Spinal cord (tissue), 10 donors: ENCODE measurements at places on chromosomes 12 and 14.
A peak's percentile ranks its signal among the peaks of the same experiment; 100 is the strongest.

DNA sequence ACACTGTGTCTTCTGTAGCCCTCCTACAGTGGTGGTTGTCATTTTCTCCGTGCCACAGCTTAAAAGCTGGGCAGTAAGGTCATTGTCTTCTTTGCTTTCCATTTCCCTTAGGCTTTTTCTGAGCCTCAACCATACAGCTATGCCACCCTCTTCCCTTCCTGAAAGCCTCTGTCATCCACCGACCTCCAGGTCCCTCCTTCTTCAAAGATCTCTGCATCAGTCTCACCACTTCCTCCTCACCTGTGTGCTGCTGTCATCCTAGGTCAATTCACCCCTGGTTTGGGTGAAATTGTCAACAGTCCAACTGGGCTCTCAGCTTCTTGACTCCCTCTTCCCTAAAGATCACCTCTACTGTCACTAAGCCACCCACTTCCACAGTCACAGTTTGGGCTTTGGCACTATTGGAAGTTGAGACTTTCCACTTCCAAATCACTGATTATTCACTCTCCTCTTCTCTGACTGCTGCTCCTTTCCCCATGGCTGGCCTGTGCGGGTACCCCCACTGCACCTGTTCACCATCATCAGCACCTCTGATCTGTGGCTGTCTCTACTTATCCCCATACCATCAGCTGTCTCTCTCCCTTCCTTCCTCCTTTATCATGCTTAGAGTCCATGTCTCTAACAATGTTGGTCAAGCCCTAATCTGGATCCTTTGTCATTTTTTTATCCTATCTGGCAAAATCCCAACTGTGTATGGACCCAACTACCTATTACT is 15.5 kb upstream of the TSPAN9 start:
- no peak for DNase-seq

- peak; percentile 40 for DNase-seq
Observed at GRCh38 chr14:79044894-79045624, 874.9 kb downstream of the NRXN3 start.

DNA sequence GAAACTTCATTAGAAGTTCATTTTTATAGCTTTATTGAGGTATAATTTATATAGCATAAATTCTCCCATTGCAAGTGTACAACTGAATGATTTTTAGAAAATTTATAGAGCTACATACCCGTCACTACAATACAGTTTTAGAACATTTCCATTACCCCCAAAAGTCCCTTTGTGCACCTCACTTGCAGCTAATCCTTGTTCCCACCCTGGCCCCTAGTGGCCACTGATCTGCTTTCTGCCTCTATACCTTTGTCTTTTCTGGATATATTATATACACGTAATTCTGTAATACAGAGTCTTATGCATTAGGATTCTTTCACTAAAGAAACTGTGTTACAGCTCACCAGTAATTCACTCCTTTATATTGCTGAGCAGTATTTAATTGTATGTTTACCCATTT is 145.1 kb upstream of the DIO2 start:
- DNase-seq: peak; percentile 5

- DNase-seq: no peak
Observed at GRCh38 chr14:80988192-80988591, 32.8 kb downstream of the TSHR start.

DNA sequence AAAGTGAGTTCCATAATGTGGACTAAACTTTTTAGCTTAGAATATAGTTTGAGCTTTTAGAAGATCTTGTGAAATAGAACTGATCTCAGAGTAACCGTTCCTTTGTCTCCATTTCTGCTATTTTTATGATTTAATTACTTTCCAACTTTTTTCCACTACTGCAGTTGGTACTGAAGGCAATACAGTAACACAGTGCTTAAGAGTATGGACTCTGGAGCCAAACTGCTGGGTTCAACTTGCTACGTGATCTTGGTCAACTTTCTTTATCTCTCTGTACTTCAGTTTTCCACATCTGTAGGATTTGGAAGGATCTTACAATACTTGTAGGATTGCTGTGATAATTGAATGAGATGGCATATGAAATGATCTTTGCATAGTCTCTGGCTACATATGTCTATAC is 40.9 kb downstream of the ATXN7L3B start:
- DNase-seq: no peak

- DNase-seq: no peak
Observed at GRCh38 chr14:23154964-23155587, 28.4 kb downstream of the SLC7A8 start.

DNA sequence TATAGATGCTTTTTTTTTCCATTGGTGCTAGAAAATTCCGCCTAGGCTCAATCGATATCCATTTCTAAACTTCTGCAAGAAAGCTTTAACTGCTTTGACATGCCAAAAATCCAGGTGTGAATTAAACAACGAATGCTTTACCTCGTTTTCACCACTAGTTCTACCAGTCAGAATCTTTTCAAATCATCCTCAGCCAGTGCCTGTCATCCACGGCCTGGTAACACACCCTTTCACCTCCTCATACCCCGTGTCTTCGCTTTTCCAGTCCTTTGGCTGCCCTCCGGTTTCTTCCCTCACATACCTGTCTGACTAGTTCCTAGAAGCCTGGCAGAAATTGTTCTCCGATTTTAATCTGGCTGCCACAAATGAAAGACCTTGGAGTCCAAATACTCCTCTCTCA is 1.4 kb upstream of the PHC1 start:
- no peak for DNase-seq

DNA sequence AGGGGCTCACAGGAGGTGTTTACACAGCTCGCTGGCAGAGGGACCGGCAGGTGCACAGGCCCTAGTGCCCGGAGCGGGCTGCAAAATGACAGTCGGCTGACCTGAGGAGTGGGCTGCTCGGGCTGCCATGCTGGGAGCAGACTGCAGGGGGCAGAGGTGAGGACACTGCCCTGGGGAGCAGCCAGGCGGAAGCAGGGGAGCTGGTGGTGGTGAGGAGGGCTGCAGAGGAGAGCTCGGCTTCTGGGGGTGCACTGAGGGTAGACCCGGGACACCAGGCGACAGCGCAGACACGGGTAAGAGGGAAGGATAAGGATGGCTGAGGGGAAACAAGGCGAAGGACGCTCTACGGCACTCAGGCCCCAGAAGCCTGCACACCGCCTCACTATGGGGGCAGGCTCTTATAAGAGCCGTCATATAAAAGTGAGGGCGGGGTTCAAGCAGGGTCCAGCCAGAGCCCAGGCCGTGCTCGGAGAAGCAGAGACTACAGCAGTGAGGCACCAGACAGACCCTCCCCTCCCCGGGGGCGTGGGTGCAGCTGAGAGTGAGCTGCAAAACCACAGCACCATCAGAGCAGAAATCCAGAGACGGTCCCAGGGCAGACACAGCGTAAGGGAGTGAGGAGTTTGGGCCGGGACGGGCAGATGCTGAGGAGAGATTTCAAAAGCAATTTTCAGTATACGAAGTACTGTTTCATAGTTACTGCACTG is 62.5 kb downstream of the CCDC88C start:
- DNase-seq: no peak

DNA sequence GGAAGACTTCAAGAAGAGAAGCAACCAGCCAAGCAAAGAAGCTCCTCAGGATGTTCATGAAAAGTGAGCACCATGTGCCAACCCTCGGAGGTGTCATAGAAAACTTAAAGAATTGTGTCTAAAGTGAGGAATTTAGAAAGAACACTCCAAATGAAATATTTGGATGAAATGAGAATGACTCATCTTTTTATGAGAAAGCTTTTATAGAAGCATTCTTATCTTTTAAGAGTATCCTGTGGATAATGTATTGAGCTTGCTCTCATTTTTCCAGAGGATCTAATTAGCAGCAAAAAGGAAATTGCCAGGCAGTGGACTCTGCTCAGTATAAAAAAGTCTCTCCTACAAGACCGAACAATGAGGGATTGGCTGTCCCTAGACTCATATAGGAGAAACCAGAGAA is 454.9 kb downstream of the LRIG3 start:
- DNase-seq: no peak

DNA sequence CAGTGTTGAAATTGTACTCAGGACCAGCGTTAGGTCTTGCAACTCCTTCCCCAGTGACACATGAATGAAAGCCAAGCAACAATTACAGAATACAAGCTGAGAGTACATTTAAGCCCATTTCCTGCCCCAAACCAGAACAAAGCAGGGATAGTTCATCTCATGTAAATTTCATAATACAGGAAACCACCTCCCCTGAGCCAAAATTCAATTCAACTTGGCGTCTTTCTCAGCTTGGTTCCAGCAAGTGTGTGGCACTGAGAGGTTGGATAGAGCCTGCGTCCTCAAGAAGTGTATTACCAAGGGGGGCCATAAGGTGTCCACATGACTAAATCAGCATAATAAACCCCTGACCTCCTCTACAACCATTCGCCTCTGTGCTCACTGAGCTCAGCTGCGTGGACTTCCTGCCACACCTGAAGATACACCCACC is 278.9 kb upstream of the CRY1 start:
- DNase-seq: no peak

DNA sequence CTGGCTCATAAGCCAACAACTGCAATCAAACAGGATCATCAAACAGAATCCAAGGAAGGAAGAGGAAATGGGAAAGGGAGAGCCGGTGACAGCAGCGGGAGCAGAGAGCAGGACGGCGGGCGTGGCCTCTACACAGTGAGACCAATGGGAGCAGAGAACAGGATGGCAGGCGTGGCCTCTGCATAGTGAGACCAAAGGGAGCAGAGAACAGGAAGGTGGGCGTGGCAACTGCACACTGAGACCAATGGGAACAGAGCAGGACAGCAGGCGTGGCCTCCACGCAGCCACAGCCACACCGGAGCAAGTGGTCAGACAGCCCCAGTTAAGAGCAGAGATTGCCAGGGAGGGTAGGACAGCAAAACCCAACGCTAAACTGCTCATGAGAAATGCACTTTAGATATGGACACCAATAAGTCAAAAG is 16.4 kb downstream of the LRCOL1 start:
- DNase-seq: peak; percentile 87

DNA sequence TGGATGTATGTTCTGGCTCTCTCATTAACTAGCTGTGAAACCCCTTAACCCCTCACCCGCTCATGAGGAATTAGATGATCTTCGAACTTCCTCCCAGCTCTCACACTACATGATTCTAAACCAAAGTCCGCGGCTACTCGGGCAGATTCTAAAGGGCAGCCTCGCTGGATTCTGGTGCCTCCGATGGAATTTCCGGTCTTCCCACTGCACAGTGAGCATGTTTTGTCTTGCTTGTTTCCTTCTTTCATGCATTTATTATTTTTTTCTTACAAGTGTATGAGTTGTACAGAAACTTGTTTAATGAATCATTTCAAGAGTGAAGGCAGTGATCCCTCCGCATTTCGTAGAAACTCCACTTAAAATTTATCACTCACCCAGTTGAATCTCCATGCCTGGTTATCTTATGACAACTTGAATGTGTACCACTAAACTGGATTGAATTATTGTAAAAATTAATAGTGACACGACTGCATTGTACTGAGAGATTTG is 4.5 kb upstream of the HCAR3 start:
- no peak for DNase-seq

- no peak for DNase-seq
Observed at GRCh38 chr12:114919479-114919878, 235.5 kb upstream of the TBX3 start.

DNA sequence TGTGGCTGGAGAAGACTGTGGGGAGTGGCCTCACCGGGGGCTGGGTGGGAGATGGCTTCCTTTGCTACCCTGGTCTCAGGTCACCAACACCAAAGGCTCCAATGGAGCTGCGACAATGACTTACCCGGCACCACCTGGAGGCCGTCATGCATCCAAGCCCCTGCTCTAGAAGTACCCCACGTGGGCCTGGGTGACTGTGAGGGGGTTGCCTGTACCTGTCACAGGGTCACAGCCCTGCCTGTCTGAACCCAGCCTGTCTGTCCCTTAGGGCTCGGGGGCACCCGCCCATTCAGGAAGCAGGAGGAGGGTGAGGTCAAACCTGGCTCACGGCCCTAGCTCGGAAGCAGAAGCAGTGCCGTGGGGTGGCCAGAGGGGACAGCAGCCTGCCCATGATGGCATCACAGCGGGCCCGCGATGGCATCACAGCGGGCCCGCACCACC is 18.9 kb downstream of the ABCB9 start:
- DNase-seq: no peak

DNA sequence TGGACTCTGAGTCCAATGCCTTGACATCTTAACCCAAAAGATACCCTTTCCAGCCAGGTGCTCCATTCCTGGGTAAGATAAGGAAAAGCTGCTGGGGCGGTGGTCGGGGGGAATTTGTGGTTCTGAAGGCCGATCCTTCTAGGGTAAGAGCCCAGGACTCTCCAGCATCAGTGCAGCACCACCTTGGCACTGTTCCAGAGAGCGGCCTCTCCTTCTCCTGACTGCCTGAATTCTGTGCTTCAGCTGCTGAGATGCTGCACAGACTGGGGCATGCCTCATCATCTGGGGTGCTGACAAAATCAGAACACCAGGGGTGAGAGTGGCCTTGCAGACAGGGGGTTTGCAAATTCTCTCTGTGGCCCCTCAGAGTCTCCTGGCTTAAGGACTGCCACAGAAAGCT is 87.5 kb downstream of the SPTB start:
- no peak for DNase-seq

- peak; percentile 70 for DNase-seq
Observed at GRCh38 chr12:22283006-22283506, 51.5 kb downstream of the ST8SIA1 start.

DNA sequence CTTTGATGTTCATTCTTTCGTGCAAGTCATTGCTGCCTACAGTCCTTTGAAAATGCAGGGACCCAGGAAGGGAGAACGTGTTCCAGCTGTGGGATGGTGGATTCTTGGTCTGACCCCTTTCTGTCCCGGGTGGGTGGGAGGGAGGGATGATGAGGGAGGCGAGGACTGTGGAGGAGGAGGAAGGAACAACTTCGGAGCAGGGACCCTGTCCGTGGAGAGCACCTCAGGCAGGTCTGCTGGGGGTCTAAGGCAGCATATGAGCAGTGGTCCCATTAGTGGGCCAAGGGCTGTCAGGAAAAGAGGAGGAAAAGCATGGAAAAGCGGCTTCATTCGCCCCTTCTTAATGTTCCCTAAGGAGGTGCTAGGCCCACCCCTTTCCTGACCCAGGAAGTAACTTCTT is 36.0 kb downstream of the CACNA2D4 start:
- DNase-seq: no peak

DNA sequence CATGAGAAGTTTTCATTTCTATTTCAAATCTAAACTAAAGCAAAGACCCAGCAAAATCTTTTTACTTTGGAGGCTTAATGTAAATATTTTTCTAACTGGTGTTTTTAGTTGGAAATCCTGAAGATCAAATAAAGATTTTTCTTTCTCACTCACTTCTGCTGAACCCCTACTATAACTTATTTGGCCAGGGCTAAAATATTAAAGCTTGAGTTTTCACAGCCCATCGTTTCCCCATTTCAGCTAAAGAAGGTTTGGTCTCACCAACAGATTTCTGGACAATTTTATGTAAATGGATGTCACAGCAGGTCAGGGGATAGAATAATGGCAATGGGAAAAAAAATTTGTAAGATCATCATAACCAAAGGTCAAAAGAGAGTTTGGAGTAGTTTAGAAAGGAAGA is 92.7 kb upstream of the DCN start:
- DNase-seq: no peak

GRCh38 chr14:31781578-31781977 is 220.4 kb downstream of the NUBPL start:
- DNase-seq: no peak

GRCh38 chr12:13326076-13326475 is 129.6 kb downstream of the EMP1 start:
- peak; percentile 73 for DNase-seq

- no peak for DNase-seq
Observed at GRCh38 chr14:105095236-105095805, 30.1 kb upstream of the GPR132 start.
